GM03348 (cell line): ENCODE measurements at places on chromosomes 11 and 22.
A peak's percentile ranks its signal among the peaks of the same experiment; 100 is the strongest.

DNA sequence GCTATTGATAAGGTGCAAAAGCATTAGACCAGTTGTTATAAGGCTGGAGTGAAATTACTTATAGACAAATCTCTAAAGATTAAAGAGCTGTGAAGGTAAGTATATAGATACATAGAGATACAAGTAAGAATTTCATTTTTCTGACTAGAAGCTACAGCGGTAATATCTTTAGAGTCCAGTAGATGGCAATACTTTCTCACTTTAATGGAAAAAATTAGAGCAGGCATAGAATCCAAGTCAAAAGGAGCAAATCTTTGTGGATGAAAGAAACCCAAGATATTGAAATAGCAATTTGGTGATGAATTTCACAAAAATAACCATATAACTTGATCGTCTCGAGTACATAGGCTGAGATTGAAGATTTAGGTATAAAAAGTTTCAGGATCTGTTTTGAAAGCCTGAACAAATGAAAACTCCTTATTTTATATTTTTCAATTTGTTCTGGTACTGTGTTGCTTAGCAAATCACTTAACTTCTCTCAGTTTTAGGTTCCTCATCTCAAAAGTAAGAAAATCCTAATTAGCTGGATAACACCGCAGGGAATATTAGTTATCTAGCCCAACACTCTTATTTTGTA lies 81.9 kb downstream of the UVRAG start:
- peak; percentile 58 for DNase-seq

GRCh38 chr11:11163236-11163635 lies 189.8 kb downstream of the CSNK2A3 start:
- peak; percentile 19 for DNase-seq

DNA sequence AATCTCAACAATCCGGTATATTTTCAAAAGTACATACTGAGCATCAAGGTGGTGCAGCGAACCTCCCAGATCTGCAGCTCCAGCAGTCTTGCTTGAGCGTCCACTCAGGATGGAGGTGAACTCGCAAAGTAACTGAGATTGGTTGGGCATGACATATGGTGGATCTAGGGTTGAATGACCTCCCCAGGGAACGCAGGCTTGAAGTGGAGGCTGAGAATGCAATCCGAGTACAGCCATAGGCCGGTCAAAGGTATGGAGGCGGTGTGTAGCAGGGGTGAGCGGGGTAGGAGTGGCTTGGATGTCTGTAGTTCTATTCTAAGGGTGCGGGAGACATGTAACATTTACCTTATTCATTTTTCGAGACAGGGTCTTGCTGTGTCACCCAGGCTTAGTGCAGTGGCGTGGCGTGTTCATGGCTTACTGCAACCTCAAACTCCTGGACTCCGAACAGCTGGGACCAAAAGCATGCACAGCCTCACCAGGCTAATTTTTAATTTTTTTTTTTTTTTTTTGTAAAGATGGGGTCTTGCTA lies 631 bp upstream of the C22orf39 start:
- DNase-seq: peak; percentile 81

DNA sequence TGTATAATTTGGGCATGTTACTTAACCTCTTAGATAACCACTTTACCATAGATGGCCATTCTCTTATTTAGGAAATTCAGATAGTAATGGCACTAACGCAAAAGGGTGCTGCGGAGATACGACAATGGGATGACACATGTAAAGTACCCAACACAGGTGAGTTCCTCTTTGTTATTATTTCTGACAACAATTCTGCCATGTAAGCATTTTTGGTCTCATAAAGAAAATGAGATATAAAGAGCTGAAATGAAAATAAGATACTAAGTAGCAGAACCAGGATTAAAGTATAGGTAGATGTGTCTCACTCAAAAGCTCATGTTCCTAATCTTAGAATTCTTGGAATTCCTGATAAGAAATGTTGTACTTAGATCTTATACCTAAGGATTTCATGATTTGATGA lies 260.2 kb upstream of the CCDC90B start:
- no peak for DNase-seq

- DNase-seq: no peak
Measured at GRCh38 chr22:48438096-48438495, 1389.6 kb downstream of the BRD1 start.

DNA sequence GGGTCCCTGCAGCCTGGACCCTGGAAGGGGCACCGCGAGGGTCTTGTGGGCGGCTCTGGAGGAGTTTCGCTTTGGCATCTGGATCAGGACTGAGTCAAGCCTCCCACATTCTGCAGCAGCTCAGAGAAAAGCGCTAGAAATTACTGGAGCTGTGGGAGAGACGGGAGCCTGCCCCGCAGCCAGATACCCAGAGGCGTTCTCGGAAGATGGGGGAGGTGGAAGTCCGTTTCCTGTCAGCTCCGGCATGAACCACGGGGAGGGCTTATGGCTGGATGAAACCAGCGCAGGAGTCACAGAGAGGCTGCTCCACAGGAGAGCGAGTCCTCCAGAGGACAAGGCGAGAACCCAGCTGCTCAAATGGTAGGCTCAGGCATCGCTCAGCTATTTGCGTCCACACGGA lies 379.3 kb downstream of the OPCML start:
- no peak for DNase-seq

- DNase-seq: no peak
Measured at GRCh38 chr11:34665077-34665835, 44.4 kb downstream of the EHF start.

GRCh38 chr11:4865855-4866254 lies 15.8 kb upstream of the OR51T1 start:
- no peak for DNase-seq
